ENCODE measurements at places on chromosomes 13 and 19.

DNA sequence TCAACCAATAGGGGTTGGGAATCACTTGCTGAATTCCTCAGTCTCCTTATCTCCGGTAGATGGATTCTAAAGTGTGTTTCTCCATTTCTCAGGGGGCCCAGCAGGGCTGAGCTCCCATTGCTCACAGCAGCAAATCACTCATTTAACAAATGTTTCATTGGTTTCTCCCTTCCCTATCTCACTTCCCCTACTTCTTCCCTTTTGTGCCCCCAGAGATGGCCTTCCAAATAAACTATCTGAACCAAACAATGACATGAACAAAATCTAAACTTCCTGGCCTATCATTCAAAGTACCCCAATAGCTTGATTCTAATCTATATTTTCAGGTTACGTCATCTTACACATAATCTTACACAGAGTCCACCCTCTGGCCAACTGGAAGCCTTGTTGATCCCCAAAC, 60.4 kb downstream of the DLEU7 start:
- H3K4me1 ChIP-seq = peaks cover 34% of the 10 kb centered on the region
- H3K4me3 ChIP-seq = no peak overlapping the region
- no peak for DNase-seq
- no peaks in the 10 kb centered on the region for H3K36me3 ChIP-seq
- no peaks in the 10 kb centered on the region for H3K27me3 ChIP-seq

- no peak overlapping the region for H3K27ac ChIP-seq
These were observed 7.8 kb downstream of the TMIGD2 start for GRCh38 chr19:4294389-4294788.

DNA sequence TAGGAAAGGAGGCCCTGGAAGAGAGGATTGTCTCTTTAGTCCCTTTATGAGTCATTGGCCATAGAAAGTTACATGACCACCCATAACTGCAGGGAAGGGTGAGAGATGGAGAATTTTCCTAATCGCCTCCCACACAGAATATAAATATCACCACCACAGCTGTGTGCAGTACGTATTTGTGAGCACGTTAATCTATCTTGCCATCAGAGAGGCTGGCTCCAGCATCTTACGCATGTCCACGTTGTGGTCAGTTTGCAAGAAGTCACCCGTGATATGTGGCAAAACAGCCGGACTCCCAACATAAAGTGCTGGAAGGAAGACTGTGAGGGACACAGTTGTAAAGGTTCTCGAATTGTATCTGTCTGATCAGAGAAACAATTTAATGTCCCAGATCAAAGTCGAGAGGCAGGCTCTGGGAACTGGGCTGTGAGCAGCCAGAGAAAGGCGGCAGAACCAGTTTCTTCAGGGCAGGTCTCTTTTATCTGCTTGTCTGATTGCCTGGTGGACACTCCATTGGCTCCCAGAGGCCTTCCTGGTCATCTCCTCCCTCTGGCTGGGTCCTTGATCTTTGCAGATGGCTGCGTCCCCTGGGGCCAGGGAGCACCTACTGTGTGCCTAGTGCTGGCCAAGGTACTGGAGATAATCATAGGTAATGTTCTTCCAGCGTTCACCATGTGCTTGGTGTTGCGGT, 74.9 kb downstream of the SIPA1L3 start:
- no peak for DNase-seq
- H3K27ac ChIP-seq = peak overlapping the region; percentile 74
- H3K36me3 ChIP-seq = no peaks in the 10 kb centered on the region
- peaks cover 39% of the 10 kb centered on the region for H3K4me1 ChIP-seq
- H3K4me3 ChIP-seq = no peak overlapping the region
- H3K27me3 ChIP-seq = no peaks in the 10 kb centered on the region

DNA sequence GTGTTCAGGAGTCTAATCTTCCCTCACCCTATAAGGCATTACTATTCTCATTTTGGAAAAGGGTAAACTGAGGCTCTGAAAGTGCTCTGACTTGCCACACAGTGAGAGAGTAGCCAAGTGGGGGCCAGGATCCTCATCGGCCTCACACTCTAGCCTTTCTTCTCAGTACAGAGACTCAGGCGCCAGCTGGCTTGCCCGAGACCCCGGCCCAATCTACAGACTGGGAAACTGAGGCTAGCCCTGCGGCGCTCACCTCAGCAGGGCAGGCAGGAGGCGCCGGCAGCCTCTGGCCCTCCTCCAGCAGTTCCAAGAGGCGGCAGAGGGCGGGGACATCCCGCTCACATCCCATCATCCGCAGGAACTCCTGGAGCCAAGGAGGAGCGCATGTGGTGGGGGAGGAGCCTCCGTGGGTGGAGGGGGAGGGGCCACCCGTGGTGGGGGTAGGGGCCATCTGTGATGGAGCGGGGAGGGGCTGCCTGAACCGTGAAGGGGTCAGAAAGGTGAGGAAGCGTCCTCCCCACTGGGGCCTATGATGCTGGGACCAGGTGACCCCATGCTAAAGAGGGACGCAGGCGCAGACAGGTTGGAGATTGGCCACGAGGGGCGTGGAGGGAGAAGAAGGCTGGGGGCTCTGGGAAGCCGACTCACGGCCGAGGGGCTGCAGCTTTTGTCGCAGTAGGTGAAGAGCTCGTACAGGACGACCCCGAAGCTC, 8.7 kb upstream of the INSL3 start:
- peaks cover 20% of the 10 kb centered on the region for H3K27me3 ChIP-seq
- peak overlapping the region; percentile 83 for H3K4me3 ChIP-seq
- peak overlapping the region; percentile 99 for H3K27ac ChIP-seq
- no peaks in the 10 kb centered on the region for H3K36me3 ChIP-seq
- H3K4me1 ChIP-seq = peaks cover 18% of the 10 kb centered on the region

- DNase-seq = peak; percentile 25
- peak overlapping the region; percentile 24 for H3K27ac ChIP-seq
- no peak overlapping the region for H3K4me3 ChIP-seq
- no peaks in the 10 kb centered on the region for H3K36me3 ChIP-seq
- peaks cover 42% of the 10 kb centered on the region for H3K4me1 ChIP-seq
These were observed 48.4 kb downstream of the ATP8A2 start for GRCh38 chr13:25420161-25420560.

GRCh38 chr19:1576242-1577089, 8.3 kb upstream of the MEX3D start:
- H3K27ac ChIP-seq = no peak overlapping the region
- no peak overlapping the region for H3K4me3 ChIP-seq
- H3K36me3 ChIP-seq = peaks cover 17% of the 10 kb centered on the region
- H3K4me1 ChIP-seq = no peaks in the 10 kb centered on the region
- no peak for DNase-seq
- H3K27me3 ChIP-seq = peaks cover 7% of the 10 kb centered on the region
